ENCODE measurements at places on chromosomes 3 and 15. TPM values are rescaled to one million over a fixed set of nuclear protein-coding genes. Genes with fewer than 3 reads are reported as not detected.

Gene ADAMTSL3
- total RNA-seq: 1.4 TPM

Gene CFAP100
- total RNA-seq: not detected

Gene CDHR4
- total RNA-seq: 0.50 TPM

Gene MYO5C
- 25.0 TPM for total RNA-seq

Gene GHRL
- total RNA-seq: 0.35 TPM

Gene TEX9
- 12.3 TPM for total RNA-seq

Gene ERICH6
- total RNA-seq: not detected

Gene FETUB
- total RNA-seq: not detected

Gene RAP2B
- 20.3 TPM for total RNA-seq
